ENCODE measurements at places on chromosomes 5 and 9.

- DNase-seq = no peak
Observed at GRCh38 chr9:99356512-99356971, 134.5 kb downstream of the SEC61B start.

DNA sequence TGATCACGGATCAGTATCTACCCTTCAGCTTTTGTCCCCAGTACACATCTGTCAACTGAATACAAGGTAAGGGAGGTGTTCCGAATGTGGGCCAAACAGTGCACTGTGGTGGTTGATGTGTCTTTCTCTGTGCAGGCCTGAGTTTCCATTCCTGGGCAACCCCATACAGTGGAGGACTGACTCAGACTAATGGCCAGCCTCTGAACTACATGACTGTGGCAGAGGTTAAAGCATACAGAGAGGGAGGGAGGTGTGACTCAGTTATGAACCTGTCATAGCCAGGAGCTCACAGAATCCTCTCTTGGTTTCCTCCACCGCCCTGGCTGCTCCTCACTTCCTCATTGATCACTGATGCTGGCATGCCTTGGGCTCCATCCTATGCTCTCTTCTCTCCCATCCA, 136.4 kb upstream of the TAS2R1 start:
- DNase-seq = no peak

DNA sequence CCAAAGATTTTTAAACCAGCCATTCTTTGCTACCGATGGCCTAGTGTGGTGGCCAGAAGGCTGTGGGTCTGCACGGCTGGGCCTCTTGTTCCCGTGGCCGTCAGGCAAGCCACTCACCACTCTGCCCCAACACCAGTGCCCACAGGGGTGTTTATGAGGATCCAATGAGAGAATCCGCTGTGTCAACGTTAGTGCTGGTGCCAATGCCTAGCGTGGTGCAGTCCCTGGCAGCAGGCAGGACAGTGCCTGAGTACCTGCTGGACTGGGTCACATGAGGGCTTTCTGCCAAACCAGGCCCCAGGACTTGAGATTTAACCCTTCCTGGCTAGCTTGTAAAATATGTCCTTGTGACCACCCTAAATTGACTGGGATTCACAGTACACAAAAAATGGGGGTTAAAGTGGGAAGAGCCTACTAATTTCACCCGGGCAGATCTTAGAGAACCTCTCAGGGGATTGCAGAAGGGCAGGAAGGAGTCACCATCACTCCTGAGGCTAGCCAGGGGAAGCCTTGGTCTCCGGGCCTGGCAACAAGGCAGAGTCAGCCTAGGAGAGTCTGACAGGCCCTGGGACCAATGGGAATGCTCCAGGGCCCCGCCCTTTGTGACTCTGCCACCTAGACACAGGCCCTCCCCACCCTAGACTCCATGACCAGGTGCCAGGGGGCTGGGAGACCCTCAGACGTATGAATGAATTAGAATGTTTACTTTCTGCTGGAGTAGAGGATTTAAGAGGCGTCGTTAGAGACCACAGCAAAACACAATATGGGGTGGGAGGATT, 63.2 kb upstream of the FSTL4 start:
- DNase-seq = no peak

- DNase-seq = no peak
Observed at GRCh38 chr9:116278326-116278725, 124.7 kb downstream of the PAPPA start.

- DNase-seq = no peak
Observed at GRCh38 chr9:92762196-92762595, 2.4 kb downstream of the BICD2 start.

DNA sequence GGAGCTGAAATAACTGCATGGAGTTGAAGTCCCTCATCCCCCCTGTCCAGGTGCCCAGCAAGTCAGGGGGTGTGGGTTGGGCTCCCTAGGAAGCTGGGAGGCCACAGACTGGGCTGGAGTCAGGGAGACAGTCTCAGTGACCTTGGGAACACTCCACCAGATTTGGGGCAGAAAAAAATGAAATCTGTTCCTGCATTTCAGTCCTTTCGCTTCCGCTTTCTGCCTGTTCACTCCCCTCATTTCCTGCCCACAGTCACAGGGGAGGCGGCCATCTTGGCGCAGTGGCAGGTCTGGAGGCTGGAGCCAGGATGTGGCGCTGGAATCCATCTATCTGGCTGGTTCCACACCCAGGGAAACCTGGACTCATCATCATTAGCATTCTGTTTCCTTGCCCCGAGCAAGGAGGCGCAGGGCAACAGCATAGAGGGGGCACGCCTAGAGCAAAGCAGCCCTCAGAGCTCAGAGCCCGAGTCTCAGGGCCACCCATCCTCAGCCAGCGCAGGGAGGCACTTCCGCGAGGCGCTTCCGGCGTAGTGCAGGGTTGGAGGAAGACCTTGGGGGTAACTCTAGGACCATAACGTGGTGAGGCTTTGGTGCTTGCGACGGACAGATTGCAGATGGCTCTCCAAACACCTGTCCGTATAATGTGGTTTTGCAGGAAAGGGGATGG, 86.2 kb upstream of the HSPA9 start:
- no peak for DNase-seq

DNA sequence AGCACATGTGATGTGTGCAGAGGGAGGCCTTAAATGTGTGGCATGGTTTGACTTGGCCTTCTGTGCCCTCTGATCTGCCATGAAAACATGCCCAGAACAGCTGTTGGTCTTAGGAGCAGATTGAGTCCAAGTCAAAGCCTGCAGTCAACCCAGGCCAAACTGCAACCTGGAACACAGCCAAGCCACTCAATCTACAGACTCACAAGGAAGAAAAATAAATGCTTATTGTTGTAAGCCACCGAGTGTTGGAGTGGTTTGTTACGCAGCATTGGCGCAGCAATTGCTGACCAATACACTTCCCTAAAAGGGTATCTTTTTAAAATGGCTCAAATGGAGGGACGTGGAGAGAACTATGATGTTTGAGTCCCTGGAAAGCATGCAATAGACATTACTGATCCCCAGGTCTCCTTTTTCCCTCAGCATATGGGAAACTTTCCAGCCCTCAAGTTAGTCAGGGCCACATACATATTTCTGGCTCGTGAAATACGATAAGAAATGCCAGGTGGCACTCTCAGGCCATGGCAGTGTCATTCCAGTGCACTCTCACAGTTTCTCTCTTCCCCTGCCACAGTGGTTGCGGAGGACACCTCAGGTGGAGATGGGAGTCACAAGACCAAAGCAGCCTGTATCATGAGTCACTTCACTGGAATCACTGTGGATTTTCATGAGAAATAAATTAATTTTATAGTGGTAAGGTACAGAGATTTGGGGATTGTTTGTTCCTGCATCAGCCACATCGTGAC, 168.0 kb upstream of the ZNF618 start:
- DNase-seq = no peak
